ENCODE measurements at places on chromosomes 11 and 22.

DNA sequence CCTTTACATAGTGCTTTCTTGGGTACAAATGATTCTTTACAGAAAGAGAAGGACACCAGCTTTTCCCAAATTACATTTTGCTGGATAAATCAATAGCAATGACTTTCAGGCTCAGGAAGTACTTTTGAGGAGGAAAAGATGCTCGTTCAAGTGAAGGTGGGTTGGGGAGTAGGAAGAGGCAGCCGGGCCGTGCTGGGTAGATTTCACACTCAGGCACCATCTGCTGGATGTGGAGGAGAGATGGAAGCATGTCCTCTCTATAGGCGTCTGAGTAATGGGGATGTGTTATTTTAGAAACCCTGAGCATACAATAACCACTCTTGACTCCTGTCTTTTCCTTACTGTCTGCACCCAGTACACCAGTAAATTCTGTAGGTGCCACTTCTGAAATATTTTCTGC lies 152.3 kb upstream of the LARGE1 start:
- no peak for DNase-seq

GRCh38 chr11:111309215-111309915 lies 11.0 kb downstream of the POU2AF3 start:
- no peak for DNase-seq

DNA sequence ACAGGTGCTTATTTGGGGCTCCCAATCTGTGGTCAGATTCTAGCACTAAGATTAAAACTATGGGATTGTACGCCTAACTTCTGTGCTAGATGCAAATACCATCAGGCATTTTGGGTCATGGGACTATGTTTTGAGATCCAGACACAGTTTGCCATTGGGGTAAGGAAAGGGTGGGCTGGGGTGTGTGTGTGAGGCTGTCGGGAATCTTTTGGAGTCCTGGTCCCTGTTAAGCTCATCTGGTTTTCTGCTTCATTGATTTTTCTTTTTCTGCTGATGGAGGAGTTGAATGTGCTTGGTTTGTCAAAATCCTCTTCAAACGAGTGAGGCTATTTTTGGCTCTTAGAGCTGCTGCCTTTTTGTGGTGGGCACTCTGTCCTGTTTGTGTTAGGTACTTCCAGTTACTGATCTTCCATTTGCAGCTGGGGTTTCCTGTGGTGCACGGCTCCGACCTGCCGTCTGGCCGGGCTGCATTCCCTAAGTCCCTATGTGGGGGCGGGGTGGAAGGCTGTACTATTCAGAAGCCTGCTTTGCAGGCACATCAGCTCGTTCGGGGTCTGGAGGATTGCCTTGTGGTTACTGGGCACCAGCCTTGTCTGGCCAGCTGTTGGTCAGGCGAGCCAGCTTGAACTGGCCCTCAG lies 2.9 kb downstream of the BCR start:
- no peak for DNase-seq

GRCh38 chr11:2071748-2072385 lies 67.3 kb downstream of the IGF2 start:
- DNase-seq = no peak

DNA sequence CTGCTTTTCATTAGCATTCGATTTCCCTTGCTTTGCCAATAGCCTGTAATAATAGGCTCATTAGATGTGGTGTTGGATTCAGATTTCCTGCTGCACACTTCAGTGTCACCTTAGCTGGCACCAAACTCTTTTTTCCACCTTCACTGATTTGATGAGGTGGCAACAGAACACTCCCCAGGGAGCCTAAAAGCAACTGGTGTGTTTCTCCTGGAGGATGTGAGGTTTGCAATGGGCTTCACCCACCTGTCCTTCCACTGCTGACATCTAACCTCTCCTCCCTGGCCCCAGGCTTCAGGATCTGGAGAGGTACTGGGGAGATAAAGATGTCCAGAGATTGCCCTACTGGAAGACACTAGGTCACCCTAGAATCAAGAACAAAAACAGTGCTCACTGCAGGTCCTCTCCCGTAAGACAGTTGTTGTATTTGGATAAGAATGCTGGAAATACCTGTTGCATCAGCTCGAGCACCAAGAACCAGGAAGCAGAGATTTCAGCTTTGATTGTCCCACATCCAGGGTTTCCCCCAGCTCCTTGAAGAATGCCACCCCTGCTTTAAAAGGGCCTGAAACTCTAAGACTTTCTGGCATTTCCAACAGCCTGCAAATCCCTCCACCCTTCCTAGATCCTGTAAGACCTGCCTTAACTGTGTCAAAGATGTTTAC lies 96.9 kb downstream of the SLC1A2 start:
- no peak for DNase-seq

DNA sequence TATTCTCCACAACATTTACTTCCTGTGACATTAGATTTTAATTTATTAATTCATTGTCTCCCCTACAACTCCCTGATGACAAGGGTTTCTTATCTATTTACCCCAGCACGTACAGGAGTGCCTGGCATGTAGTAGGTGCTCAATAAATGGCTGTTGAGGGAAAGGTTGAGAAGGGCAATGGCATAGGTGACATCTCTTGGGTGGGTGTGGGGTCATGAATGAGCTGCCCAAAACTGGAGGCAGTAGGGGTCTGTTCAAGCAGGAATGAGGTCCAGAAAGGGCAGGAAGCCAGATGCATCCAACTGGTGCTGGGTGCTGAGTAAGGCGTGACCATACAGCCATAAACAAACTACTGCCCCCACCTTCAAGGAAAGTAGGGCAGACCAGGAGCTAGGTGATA lies 2.8 kb downstream of the VWCE start:
- no peak for DNase-seq

DNA sequence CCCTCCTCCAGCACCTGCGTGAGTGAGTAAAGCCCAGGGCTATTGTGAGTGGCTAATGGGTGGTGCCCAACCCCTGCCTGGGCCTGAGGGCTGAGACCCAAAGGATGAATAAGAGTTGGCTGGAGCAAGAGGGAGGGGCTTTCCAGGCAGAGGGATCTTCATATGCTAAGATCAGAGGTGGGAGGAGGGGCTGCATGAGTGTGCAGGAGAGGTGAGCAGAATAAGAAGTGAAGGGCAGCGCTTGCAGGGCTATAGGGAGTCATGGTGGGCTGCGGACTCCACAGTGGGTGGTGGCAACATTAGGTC lies 3.9 kb downstream of the EMID1 start:
- no peak for DNase-seq

GRCh38 chr11:46838501-46838900 lies 7.6 kb downstream of the CKAP5 start:
- DNase-seq = no peak

GRCh38 chr11:2777871-2778629 lies 78.3 kb upstream of the KCNQ1OT1 start:
- DNase-seq = no peak

GRCh38 chr11:97764605-97765004 lies 1256.1 kb upstream of the CNTN5 start:
- DNase-seq = no peak

- no peak for DNase-seq
Observed at GRCh38 chr11:95563173-95563572, 226.4 kb downstream of the FAM76B start.

Data from AG04450 (cell line).